ENCODE measurements at places on chromosomes 12 and 14.

- no peak for DNase-seq
Measured at GRCh38 chr12:80472236-80472635, 28.2 kb downstream of the PTPRQ start.

- DNase-seq, result no peak
Measured at GRCh38 chr14:100421756-100422470, 98.8 kb downstream of the SLC25A47 start.

DNA sequence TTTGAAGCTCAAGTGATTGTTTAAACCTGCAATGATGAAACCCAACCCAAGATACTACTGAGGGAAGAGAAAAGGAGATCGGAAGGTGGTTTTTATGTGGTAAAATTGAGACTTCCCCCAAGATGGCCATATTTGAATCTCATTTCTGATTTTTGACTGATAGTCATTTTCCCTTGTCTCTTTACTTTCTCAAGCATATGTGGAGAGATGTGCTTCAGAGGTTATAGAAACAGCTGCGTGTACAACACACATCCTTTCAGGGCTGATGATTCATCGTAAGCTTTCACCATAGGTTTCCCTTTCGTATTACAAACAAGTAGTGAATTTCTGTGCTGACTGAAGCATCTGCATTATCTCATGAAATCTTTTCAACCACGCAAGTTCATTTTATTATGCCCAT lies 276.2 kb downstream of the EMP1 start:
- no peak for DNase-seq

GRCh38 chr12:1319212-1319611 lies 275.2 kb downstream of the FBXL14 start:
- DNase-seq, result no peak

DNA sequence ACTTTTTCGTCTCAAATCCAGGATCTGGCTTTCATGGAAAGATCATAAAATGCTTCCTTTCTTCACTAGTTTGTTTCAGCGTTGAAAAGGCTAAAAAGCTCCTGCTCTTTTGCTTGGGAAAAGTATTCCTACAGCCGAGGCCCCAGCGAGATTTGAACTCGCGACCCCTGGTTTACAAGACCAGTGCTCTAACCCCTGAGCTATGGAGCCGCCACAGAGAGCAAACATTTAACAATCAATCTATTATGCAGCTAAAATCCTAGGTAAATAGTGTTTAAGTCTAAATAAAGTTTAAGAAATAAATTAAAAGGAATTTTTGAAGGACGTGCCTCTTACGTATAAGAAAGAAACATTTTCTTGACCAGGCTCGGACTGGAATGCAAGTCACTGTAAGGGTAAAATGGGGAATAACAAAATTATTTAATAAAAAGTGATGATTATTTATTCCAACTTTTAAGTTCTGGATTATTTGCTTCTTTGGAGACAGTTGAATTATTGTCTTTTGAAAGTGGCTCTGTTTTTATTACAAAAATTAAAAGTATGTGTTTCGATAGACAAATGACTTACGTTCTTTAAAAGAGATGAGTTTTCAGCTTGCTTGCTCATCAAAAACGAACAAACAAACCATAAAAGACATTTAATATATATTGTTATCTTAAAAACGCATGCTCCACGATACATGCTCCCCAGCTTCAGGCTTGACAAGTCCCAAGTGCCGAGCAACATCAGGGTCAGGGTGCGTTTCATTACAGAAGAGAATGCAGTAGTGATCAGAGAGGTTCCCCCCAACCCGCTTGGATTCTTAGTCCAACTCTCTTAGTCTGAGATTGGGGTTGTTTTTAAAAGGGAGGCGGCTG lies 10.2 kb downstream of the OR6S1 start:
- DNase-seq, result no peak
